ENCODE measurements at places on chromosomes 7 and 10.
A peak's percentile ranks its signal among the peaks of the same experiment; 100 is the strongest.

DNA sequence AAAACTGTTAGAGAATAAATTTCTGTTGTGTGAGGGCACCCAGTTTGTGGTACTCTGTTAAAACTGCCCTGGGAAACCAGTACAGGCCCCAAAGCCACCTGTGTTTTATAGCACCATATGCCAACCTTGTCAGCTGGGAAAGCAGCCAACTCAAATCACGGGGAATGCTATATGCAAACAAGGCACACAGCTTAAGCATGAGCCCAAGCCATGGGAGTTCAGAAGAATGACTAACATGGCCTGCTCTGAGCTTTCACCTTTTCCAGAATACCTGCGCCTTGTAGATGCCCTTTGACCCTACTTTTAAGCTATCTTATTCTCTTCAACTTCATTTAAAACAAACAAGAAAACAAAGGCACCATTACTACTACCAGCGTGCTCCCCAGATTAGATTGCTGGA is 5.5 kb upstream of the SLC25A13 start:
- no peak for DNase-seq

DNA sequence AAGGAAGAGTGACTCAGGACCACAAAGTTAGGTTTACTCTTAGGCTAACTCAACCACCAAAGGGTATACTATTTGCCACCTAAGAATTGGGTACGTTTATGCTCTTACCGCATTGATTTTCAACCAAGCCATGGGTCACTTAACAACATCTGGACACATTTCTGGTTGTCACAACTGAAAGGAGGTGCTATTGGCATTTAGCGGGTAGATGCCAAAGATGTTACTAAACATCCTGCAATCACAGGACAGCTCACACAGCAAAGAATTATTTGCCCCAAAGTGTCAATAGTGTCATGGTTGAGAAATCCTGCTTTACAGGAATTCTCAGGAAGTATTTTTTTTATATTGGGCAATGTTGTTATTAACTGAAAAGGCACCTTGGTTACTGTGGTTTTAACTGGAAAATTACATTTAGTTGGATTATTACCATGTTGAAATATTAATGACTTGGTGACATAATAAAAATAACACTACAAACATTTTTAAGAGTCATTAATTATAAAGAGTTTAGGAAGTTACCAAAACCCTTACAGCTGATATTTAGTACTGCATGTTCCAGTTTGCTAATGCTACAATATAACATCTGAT is 185.0 kb upstream of the TMEM196 start:
- no peak for DNase-seq

GRCh38 chr10:15321431-15322341 is 49.4 kb downstream of the FAM171A1 start:
- DNase-seq: no peak

GRCh38 chr7:46257761-46258448 is 336.8 kb upstream of the IGFBP3 start:
- no peak for DNase-seq

- no peak for DNase-seq
These were observed 178.5 kb downstream of the ARID5B start for GRCh38 chr10:62079885-62080559.

DNA sequence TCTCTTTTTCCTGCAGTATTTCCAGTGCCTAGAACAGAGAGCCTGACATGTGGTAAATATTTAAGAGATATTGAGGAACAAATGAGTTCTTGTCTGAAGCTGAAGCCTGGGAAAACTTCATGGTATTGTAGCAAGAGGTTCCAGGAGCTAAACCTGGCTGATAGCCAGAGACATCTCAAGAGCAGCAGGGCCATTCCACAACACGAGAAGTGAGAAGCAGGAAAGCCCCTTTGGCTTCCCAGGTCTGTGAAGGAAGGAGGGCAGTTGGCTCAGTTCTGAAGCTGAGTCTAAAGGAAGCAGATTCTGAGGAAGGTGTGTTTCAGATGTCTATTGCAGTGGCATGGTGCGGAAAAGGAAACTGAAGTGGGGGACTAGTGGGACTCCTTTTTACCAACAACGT is 63.8 kb upstream of the FAM204A start:
- DNase-seq: no peak

- no peak for DNase-seq
These were observed 26.1 kb downstream of the IFIT5 start for GRCh38 chr10:89440226-89441009.

- DNase-seq: no peak
These were observed 27.3 kb downstream of the RAB18 start for GRCh38 chr10:27531336-27531847.

DNA sequence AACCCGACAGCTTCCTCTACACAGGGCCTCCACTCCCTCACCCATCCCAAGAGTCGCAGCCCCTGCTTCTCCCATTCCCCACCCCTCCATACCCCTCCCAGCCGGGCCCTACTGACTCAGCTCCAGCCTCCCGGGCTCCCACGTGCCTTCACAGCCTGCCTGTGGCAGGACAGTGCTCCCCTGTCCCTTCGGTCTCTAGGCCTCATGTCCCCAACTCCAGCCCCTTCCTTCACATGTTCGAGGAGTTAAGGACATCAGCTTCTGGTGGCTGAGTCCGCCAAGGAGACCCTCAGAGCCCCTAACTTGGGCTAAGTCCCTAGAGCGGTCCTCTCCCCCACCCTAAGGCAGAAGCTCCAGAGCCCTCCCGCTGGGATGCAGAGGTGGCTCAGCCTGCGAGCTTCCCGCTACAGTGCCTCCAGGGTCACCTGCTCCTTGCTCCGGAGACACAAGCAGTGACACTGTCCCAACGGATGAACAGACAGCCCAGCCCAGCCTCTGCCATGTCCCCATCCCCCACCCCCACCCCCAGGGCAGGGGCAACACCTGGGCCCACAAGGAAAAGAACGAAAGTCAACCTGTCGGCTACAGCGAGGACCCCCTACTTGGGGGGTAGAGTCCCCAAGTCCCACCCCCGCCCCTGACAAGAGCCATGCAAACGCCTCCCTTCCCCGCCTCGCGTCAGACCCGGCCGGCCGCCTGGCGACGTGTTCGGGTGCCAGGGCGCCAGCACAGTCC is 716 bp downstream of the SMARCD3 start:
- DNase-seq: no peak

- no peak for DNase-seq
These were observed 68.4 kb upstream of the NRBF2 start for GRCh38 chr10:63064706-63065105.

GRCh38 chr10:100838986-100839385 is 73.8 kb upstream of the SLF2 start:
- DNase-seq: no peak

DNA sequence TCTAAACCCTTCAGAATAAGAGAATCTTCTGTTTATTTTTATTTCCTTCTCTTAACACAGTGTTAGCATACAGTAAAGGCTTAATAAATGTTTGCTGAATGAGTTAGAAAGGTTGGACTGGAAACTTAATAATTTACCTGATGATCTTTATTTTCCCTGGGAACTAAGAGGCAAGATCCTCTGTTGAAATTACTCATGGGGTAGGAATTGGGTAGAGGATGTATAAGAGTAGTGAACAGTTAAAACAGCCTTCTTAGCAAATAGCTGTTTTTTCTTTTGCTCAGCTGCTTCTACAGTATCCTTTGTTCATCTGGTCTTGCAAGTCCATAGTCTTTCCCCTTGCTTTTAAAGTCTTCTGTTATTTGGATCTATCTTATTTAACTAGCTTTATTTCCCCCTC is 80.0 kb downstream of the AKAP9 start:
- no peak for DNase-seq

- no peak for DNase-seq
These were observed 1.6 kb downstream of the FAM133B start for GRCh38 chr7:92588561-92588960.

GRCh38 chr7:98474558-98474957 is 73.7 kb upstream of the BAIAP2L1 start:
- no peak for DNase-seq

GRCh38 chr10:34403512-34403911 is 411.6 kb downstream of the PARD3 start:
- no peak for DNase-seq

DNA sequence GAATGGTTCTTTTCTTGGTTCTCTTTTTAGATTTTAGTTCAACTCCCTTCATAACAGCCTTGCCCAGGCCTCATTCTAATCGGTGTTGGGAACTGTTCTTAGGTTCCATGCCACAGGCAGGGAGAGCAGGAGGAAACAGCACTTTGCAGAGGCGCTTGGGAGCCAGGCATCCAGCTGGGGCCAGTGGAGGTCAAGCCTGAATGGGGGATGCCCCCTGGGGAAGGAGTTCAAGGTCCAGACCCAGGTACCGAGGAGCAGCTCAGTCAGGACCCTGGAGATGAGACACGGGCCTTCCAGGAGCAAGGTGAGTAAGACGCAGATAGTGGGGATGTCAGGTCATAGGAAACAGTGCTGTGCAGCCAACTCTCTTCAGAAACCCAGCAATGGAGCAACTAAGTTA is 4.5 kb downstream of the ZSCAN25 start:
- DNase-seq: no peak

GRCh38 chr10:452512-453426 is 236.7 kb downstream of the DIP2C start:
- no peak for DNase-seq

GRCh38 chr10:57905861-57906260 is 361.8 kb downstream of the IPMK start:
- DNase-seq: no peak

DNA sequence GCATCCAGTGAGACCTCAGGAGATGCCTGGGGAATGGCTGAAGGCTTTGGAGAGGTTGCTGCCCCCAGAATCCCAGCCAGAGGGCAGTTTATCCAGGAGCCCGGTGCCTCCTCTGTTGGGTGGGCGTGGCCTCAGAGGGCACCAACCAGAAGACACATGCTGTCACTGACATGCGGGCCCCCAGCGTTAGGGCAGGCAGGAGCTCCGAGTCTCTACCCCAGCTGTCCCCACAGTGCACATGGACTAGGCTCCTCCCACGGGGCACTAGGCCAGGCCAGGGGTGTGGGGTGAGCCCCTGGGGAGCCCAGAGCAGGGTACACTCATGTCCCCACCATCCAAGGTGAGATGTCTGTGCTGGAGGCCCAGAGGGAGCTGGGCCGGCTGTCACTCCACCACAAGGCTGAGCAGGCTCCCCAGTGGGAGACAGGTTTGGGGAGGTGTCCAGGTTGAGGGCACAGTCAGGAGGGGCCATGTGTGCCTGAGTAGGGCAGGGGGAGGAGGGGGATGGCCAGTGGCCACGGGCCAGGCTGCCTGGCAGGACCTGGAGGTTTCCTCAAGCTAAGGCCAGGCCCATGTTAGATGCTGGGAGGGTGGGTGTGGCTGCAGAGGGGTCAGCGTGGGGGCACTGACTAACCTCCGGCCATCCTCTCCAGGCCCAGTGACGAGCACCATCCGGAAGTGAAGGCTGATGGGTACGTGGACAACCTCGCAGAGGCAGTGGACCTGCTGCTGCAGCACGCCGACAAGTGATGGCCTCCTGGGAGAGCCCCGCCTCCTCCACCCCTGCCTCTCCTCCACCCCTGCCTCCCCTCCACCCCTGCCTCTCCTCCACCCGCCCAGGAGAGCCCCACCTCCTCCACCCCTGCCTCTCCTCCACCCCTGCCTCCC is 131.3 kb downstream of the FAM53B start:
- no peak for DNase-seq

DNA sequence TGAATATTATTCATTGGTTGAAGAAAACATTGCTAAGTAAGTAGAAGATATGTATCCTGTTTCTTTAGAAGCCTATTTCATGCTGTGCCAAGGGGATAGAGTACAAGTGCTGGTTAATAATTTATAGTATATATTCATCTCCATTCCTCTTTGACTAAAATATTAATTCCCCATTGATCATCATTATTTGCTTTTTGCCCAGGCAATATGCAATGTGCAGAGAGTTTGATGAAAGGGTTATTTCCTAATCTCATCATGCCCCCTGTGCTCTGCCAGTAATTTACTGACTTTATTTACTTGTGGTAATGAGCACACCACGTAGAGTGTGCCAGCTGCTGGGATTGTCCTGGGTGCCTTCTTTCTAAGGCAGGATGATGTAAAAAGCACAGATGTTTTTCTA is 180.9 kb downstream of the REEP3 start:
- no peak for DNase-seq

- peak; percentile 81 for DNase-seq
These were observed 1.2 kb downstream of the KLF6 start for GRCh38 chr10:3783682-3784432.

DNA sequence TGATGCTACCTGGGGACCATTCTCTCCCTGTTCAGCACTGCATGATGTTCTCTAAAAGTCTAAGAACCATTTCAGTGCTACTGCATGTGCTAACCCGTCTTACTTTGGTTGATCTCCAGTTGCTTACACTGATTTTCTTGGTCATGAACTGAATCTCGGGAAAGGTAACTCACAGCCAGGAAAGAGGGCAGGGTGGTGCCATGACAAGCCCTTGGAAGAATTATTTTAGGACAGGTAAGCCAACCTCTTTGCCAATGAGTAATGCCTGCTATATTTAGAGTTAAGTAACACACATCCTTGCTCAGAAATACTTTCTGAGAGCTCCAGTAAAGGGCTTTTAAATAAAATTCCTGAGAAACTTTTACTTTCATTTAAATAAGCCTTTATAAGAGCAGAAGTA is 126.7 kb downstream of the ARL4A start:
- no peak for DNase-seq

DNA sequence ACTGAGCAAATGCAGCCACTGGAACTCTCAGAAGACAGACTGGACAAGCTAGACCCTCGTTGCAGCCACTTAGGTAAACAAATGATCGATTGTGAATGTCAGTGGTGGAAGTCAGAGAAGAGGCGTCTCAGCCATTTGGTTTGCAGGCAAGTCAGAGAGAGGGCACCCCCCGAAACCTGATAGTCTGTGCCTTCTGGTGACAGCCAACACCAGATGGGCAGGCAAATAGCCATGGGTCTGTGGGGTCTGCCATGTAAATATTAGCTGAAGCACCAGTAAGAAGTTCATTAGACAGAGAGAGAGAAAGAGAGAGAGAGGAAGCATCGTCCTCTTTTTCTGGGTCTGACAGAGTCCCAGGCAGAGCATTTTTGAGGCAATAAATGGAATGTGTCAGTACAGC is 5.4 kb downstream of the PPP1R17 start:
- DNase-seq: no peak

GRCh38 chr10:3206511-3207157 is 34.1 kb upstream of the PITRM1 start:
- no peak for DNase-seq

DNA sequence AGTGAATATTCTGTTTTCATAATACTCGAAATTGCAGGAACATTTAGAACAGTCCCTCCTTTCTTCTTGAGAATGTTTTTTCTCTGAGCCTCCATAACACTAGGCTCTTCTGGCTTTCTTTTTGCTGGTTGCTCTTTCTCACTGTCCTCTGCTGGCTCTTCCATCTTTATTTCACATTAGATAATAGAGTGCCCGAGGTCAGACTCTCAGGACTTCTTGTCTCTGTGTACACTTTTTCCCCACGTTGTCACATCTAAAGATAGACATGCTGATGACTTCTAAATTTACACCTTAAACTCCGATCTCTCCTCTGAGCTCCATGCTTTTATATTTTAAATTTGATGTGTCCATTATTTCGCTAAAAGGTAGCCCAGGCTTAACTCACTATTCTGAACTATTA is 15.4 kb upstream of the LRRN3 start:
- DNase-seq: no peak

- no peak for DNase-seq
These were observed 4.7 kb downstream of the ATP5MF start for GRCh38 chr7:99461221-99461620.

GRCh38 chr7:37765421-37765829 is 81.9 kb downstream of the GPR141 start:
- DNase-seq: no peak

GRCh38 chr10:118953598-118954393 is 75.7 kb upstream of the NANOS1 start:
- no peak for DNase-seq

All from NCI-H187 treated with DMSO at 0.1 percent for 48 hours (cell line).